Suppressor macrophage (primary cell): ENCODE measurements at places on chromosomes 4 and X.

- no peak for DNase-seq
Observed at GRCh38 chr4:130131536-130131935, 1035.6 kb downstream of the C4orf33 start.

DNA sequence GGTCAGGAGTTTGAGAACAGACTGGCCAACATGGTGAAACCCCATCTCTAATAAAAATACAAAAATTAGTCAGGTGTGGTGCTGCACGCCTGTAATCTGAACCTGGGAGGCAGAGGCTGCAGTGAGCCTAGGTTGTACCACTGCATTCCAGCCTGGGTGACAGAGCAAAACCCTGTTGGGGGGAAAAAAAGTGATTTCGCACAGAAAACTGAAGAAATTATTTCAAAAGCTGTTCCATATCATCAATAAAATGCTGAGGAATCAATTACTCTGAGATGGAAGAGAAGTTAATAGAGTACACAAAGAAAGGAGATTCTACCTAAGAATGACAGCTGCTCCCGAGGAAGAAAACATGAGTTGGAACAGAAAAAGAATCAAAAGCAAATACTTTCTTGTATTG lies 95.9 kb downstream of the PDGFC start:
- no peak for DNase-seq

DNA sequence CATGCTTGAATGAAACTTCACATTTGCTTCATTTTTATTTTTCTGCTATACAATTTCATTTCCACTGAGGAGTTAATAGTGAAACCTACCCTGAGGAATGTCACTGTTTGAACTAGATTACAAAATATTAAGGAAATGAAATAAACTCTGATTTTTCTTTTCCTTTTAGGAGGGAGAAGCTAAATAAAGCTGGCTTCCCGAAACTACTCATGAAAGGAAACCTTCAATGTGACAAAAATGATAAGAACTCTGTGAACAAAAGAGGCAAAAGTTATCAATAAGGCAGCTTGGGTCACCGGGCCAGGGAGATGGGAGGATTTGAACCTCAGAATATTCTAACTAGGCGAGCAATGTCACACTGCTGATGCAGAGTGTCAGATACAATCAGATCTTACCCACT lies 185.2 kb downstream of the APBB2 start:
- DNase-seq = no peak

DNA sequence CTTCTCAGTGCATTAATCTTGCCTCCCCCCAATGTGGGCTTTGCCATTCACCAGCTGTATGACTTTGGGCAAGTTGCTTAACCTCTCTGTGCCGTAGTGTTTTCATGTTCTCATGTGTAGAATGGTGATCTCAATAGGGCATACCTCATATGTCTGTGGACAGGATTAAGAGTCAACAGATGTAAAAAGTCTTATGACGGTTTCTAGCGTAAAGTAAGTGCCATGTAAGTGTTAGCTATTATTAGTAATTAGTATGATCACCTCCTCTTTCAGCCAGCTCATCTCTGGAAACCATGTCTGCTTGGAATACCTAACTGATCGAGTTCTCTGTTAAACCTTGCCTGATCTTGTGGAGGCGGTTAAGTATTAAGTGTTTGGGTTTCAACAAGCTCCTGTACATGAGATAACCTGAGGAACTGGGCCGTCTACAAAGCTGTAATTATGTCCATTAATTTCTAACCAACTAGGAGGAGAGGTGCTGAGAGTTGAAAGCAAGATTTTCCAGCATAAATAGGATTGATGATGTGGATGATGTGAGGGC lies 66.3 kb downstream of the TSC22D3 start:
- no peak for DNase-seq

GRCh38 chr4:165328101-165328425 lies 594 bp downstream of the MSMO1 start:
- no peak for DNase-seq

GRCh38 chr4:22614114-22614513 lies 78.6 kb upstream of the GBA3 start:
- no peak for DNase-seq

GRCh38 chrX:148593987-148594386 lies 93.6 kb downstream of the AFF2 start:
- DNase-seq = no peak

- no peak for DNase-seq
Observed at GRCh38 chrX:153297376-153297775, 24.2 kb downstream of the PNMA6F start.

DNA sequence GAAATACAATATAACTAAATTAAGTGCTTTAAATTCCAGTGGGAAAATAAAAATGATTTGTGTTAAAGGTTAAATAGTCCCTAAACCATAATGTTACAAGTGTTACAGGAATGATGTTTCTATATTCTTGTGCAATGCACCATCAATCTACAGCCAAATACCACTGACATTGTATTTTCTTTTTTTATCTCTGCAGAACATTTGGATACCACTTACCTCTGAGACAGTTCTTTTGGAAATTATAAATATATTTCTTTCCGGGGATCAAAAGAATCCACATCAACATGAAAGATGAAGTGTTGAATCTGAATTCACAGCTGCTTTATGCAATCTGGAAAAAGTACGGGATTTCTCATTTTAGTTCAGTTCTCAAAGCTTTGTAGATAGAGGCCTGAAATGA lies 518.3 kb upstream of the AGA start:
- DNase-seq = no peak

DNA sequence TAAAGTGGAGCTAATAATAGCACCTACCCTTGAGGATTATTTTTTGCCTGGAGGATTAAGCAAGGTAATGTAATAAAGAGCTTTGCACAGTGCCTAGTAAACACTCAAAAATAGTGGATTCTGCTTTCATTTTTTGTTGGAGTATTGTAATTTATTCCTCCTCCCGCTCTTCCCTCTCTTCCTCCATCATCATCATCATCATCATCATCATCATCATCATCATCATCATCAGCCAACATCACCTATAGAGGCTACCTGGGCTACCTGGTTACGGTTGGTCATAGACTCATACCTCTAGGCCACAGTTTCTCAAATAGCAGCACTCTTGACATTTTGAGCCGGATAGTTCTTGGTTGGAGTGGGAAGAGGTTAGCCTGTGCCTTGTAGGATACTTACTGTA lies 126.9 kb upstream of the TEX13A start:
- no peak for DNase-seq

- DNase-seq = no peak
Observed at GRCh38 chr4:91936311-91936710, 367.5 kb upstream of the GRID2 start.

DNA sequence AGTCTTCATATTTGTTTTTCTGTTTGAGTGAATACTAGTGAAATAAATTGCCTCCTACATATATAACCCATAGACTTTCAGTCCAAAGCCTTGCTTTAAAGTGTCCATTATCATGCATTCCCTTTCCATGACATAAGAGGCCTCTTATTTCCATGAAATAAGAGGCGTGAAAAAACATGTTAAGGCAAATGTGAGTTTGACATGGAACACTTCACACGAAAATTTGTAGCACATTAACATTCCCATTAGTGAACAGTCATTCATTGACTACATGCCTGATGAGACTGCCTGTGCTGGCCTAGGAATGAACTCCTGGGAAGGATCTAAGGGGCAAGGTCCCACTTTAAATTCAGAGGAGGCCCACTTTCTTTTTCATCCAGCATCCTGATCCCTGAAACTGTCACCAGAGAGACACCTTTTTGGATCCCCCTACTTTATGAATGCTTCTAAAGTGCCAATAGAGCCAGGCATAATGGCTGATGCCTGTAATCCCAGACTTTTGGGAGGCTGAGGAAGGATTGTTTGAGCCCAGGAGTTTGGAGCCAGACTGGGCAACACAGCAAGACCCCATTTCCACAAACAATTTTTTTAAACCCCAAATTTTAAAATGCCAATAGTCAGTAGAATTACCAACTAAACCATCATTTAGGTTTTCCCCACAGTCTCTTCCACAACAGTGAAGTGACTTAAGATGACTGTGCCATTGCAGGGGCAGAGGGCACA lies 6.7 kb downstream of the RTL8B start:
- no peak for DNase-seq

DNA sequence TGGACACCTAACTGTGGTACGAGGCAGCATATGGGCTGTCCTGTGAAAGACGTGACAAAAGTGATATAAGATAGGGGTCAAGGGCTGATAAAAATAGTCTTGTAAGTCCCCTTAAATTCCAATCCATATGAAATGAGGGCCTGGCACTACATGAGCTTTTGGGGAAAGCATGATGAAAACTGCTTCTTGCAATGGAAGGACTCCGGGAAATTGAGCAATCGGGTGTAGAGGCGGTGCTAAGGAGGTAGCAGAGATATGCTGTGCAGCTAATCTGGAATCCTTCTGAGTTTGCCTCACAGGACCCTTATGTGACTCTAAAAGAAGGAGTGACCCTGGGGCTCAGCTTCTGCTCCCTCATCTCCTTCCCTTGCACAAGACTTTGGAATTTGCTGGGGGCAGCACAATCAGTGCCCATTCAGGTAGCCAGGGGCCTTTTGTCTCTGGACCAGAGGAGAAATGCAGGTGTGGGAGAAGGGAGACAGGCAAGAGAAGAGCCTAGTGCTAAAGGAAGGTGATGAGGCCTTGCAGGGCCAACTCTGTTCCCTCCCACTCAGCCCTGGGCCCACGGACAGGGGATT lies 12.8 kb downstream of the CLDN2 start:
- DNase-seq = no peak

DNA sequence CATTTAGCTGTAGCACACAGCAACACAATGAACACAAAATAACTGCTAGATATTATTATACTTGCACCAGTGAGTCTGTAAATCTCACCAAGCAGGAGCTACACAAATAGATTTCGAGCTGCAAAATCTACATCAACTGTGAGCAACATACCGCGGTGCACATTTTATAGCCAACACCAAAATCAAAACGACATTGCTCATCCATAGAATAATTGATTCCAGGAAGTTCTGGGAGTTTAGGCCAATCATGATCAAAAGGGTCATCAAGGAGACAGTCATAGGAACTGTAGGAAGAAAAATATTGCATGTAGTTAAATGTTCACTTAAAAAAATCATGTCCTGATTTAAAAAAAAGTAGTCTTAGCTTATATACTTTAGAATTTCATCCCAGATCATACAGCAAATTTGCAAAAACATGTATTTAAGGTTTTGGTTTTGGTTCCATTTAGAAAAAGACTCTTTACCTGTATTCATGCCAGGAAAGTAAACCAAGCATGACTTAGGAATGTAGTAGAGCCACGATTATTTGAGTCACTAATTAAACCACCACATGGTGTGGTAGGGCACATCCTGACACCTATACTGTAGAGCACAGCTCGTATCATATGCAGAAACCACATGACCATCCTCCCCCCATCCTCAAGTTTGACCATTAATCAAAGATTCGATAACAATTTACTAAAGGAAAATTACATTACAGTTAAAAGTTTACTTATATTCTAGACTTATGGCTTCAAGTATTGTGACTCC lies 250.4 kb downstream of the ADAMTS3 start:
- DNase-seq = no peak

GRCh38 chr4:76060506-76060905 lies 14.0 kb upstream of the ART3 start:
- DNase-seq = peak; percentile 50

- peak; percentile 84 for DNase-seq
Observed at GRCh38 chr4:7649741-7650531, 215.2 kb upstream of the PSAPL1 start.

DNA sequence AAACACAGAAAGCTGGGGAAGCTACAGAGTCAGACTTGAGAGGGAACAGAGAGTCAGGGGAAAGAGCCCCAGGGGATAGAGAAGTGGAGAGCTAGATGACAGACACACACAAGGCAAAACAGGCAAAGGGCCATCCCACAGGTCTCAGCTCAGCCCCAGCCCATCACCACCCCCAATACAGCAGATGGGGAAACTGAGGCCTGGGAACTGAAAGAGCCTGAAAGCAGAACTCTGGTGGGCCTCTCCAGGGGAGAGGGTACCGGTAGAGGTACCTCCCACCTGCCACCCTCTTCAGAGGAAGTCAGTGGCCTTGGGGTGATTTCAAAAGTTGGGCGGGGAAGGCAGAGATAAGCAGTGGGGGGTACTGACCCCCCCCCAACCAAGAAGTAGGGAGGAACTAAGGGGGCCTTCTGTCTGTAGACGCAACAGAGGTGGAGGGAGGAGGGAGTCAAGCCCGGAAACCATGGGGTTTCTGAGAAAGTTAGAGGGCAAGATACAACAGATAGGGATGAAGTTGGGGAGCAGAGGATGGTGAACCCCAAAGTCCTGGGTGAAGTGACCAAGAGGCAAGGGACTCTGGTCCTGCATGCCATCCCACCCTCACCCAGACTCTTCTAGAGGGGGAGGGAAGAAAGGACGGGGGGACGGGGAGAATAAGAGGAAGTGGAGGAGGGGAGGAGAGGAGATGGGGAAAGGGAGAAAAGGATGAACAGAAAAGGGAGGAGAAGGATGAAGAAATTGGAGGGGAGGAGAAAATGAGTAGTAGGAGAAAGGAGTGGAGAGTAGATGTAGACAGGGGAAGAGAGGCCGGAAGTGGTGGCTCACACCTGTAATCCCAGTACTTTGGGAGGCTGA lies 3.2 kb downstream of the GATA1 start:
- no peak for DNase-seq

GRCh38 chr4:16705341-16705740 lies 193.1 kb downstream of the LDB2 start:
- DNase-seq = no peak

GRCh38 chr4:153039542-153040185 lies 103.5 kb downstream of the FHDC1 start:
- DNase-seq = no peak

GRCh38 chrX:46263494-46263893 lies 281.7 kb downstream of the ZNF674 start:
- DNase-seq = no peak

DNA sequence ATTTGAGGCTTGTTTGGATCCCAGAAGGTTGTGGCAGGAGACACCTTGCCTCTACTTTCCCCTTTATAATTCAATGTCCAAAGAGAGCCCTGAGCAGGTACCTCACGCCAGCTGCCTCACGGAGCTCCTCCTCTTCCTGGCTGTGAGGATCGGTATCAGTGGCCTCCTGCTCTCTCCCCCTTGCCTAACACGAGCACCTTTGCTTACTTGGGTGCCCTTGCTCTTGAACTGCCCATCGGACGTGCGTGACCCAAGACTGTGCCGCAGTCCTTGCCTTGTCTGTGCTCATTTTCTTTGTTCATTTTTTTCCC lies 27.8 kb upstream of the MSANTD1 start:
- no peak for DNase-seq

- no peak for DNase-seq
Observed at GRCh38 chr4:123168812-123169211, 227.8 kb upstream of the SPRY1 start.

- no peak for DNase-seq
Observed at GRCh38 chrX:26409636-26410035, 193.7 kb downstream of the MAGEB5 start.
